ENCODE measurements at places on chromosomes 2 and 18.

GRCh38 chr18:74861154-74861553 lies 263.5 kb downstream of the ZNF407 start:
- no peak for DNase-seq

- no peak for DNase-seq
These were observed 91.2 kb upstream of the TMEM18 start for GRCh38 chr2:768451-768850.

DNA sequence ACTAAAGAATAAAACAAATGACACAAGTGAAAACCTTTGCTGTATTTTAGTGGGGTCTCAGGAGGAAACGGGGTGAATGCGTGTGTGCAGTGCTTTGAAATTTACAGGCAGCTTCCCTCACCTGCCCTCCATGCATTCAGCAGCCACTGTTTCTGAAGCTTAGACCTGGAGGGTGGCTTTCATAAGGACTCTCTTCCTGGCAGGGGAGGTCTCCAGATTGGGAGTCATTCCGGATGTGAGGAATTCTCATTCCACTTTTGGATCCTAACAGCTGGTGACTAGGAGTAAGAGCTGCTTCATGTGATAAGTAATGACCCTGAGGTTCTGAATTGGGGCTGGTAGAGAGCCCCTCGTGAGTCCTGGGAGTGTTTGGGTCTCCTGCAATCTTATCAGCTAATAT lies 192.5 kb downstream of the SH3BP4 start:
- DNase-seq: no peak

GRCh38 chr18:79299711-79300110 lies 96.0 kb upstream of the NFATC1 start:
- DNase-seq: no peak

- DNase-seq: no peak
These were observed 230.8 kb downstream of the SRBD1 start for GRCh38 chr2:45380131-45380836.

Data from NCI-H1105 treated with DMSO at 0.1 percent for 48 hours (cell line).